ENCODE measurements at places on chromosomes 12 and 14.

GRCh38 chr12:116184763-116185162 lies 92.7 kb downstream of the MED13L start:
- no peak for DNase-seq

- no peak for DNase-seq
Observed at GRCh38 chr12:25800101-25800500, 158.4 kb upstream of the RASSF8 start.

GRCh38 chr12:110248096-110248447 lies 33.0 kb upstream of the ATP2A2 start:
- no peak for DNase-seq

DNA sequence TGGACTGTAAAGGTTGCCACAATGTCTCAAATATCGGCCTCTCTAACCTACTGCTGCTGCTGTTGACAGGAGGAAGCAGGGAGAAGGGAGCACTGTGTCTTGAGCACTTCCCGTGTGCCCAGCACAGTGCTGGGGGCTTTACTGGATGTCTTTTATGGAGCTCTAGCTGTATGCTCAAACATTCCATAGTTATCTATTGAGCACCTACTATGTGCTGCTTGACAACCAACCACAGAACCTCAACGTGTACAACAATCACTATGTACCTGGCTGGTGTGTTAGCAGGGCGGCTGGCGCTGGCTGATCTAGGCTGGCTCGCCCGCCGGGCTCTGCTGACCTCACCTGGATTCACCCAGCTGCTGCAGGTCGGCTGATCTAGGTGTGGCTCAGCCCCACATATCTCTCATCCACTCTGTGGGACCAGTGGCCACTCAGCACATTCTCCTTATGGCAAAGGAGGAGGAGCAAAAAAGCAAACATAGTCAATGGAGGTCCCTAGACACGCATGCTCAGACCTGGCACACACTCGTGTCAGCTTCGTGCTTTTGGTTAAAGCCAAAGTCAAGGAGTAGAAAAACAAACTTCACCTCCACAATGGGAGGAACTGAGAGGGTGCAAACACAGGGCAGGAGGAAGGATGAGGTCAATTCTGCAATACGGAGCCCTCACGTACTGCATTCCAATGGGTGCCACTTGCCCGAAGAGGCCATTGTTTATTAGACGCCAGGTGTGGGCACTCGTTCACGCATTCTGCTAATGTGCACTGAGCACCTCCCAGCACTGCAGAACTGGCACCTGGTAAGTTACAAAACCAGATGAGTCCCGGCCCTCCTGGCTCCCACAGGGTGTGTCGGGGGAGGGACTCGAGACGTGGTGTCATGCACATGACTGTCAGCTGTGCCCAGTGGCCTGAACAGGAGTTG lies 147.2 kb downstream of the SCARB1 start:
- no peak for DNase-seq

DNA sequence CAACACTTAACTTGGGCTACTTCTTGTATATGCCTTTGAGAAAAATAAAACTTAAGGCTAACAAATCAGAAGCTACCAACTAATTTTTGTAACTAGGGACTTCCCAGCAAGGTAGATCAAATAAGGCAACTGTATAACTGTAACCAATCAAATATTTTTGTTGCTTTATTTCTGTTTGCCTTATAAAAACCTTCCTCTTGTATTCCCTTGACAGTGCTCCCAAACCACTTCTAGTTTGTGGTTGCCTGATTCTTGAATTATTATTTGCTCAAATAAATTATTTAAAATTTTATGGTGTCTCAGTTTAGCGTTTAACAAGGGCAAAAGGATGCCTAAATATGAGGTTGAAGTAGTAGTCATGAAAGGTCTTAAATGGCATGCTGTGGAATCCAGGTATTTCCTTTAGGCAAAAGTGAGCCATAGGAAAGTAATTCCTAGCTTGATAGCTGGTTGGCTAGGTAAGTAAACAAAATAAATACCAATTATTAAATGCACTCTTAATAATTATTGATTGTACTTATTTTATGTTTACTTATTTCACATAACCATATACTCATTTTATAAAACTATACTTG lies 632.6 kb downstream of the RPL10L start:
- DNase-seq = no peak

DNA sequence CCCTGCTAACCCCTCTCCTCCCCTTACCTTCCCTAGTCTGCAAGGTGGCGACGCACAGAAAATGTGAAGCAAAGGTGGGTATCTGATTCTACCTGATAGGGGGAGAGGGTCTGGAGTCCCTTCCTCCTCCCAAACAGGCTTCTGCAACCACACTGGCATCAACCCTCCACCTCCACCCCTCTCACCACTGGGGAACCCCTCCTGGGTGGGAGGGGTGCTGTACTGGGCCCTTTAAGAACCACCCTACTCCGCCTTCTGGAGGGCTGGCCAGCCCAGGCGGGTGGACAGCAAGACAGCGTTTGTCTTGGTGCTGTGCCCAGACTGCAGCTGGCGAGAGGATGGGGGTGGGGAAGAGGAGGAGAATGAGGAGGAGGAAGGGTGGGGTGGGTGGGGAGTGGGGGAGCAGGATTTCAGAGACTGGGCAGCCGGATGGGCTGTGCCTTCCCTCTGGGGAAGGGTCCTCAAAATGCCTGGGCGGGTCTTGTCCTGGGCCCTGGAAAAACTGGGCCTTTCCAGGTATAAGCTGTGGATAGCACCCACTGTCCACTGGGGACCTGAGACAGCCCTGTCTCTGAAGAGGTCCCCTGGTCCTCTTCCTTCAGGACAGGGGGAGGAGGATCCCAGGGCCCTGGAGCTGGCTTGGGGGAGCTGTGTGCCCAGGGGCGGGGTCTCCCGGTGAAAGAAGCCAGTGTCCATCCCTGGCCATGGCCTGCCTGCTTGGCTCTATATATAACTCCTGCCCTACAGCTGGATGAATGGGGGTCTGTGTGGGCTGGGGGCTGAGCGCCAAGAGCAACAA lies 2.8 kb downstream of the TNS2 start:
- no peak for DNase-seq

DNA sequence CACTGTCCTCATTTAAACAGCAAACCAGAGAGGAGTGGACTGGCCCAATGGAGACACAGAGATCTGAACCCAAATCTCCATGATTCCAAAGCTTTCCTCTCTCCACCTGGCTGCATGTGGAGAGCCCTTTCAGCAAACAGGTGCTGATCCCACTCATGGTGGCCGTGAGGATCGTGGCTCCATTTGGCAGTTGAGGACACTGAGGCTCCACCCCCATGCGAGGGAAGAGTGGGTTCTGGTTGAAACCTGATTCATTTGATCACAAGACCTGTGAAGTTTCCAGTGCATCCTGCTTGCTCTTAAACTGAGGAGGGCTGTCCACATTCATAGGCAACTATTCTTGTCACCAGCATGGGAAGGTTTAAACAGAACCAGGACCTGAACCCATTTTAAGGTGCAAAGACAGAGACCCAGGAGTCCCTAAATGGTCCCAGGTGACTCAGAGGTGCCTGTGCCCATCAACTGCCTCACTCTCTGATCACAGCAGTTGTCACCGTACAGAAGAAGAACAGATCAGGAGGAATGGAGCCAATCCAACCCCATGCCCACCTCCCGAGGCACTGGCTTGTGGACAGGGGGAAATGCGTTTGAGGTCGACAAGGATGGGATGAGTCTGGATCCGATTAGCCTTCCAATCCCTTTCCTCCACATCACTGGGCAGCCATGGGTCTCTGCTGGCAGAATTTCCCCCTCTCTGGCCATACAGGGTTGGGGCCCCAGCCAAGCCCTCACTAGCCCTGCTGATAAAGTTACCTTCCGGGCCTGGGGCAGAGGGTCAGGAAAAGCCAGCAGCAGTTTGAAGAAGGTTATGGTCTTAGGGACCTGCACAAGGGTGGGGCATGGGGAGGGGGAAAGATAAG lies 45.5 kb upstream of the BCL11B start:
- no peak for DNase-seq

GRCh38 chr14:56294128-56294527 lies 175.9 kb downstream of the PELI2 start:
- no peak for DNase-seq

- no peak for DNase-seq
Observed at GRCh38 chr12:70982286-70982685, 61.7 kb upstream of the PTPRR start.

DNA sequence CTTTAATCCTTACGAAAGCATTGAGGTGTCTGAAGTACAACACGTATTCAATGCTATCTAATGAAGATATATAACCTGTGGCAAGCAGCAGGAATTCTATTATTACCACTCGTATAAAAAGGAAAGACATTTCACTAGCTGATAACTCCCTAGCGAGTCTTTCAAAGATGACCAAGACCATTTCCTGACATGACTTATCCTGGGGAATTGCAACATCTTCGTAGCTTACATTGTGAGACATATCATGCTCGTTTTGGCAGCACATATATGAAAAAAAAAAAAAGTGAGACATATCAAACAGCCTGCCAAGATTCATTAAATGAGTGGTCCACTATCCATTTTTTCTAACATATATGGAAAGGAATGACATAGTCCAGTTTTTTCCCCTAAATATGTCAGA lies 337.0 kb downstream of the FSCB start:
- no peak for DNase-seq

DNA sequence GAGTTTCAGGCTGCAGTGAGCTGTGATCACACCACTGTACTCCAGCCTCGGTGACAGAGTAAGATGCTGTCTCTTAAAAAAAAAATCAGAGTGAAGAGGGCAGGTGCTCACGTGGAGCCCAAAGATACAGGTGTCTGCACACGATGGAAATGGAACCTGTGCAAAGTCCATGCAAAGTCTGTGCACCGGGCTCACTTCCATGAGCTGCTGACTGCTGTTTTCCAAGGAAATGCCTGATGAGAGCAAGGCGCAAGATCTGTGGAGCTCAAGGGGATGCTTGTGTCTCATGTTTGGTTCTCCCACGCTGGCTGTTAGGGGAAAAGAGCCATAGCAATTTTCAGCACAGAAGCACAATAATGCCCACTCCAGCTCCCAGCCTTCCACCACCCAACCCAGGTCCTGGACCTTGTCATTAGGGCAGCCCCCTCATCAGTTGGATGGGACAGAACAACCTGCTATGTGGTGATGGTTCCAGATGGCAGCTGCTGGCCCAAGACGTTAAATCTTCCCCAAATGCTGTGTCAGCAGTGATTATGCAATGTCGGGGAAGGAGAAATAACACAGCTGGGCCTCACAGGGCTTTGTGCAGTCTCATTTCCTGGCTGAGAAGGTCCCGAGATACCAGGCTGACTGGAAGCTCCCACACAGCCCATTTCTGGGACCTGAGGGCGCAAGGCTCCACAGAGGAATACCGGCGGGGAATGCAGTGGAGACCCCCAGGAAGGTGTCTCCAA lies 27.9 kb upstream of the DICER1 start:
- no peak for DNase-seq

DNA sequence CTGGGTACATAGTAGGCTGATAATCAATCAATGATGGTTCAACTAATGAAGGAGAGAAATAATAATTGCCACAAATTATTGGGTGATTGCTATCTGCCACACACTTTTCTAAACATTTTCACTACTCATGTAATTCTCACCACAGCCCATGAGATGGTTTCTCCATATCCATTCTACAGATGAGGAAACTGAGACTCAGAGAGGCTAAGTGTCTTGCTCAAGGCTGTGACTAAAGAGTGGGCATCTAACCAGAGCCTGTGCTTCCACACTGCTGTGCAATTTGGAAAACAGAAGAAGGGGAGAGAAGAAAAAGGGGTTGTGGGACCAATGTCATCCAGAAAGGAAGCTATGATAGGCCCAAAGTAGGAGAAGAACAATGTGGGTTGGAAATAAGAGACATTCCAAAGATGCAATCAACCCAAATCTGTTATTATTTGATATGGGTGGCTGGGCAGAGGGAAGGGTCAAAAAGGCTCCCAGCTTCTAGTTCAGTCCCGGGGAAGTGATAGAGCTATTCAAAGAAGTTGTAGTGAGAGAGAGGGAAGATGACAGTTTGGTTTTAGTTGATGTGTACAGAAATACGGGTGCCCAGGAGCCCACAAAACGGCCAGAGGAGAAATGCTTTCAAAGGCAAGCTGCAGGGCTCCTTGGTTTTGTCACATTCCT lies 483 bp upstream of the NR1H4 start:
- DNase-seq = no peak

- DNase-seq = no peak
Observed at GRCh38 chr12:77388445-77389265, 323.3 kb upstream of the E2F7 start.

DNA sequence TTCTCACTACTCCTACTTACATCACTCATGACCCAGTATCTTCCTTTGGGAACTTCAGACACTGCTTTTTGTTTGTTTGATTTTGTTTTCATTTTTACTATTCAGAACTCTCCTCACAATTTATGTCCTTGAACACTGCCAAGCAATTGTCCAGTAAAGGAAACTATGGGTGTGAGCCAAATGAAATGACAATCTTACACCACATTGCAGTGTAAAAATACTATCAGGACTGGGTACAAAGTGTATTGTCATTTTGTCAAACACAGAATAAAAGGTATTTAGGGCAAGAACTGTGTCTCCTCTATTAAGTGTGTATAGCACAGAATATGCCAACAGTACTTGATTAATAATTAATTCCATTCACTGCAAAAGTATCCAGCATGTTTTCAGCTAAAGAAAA lies 199.3 kb downstream of the ALG10B start:
- no peak for DNase-seq

DNA sequence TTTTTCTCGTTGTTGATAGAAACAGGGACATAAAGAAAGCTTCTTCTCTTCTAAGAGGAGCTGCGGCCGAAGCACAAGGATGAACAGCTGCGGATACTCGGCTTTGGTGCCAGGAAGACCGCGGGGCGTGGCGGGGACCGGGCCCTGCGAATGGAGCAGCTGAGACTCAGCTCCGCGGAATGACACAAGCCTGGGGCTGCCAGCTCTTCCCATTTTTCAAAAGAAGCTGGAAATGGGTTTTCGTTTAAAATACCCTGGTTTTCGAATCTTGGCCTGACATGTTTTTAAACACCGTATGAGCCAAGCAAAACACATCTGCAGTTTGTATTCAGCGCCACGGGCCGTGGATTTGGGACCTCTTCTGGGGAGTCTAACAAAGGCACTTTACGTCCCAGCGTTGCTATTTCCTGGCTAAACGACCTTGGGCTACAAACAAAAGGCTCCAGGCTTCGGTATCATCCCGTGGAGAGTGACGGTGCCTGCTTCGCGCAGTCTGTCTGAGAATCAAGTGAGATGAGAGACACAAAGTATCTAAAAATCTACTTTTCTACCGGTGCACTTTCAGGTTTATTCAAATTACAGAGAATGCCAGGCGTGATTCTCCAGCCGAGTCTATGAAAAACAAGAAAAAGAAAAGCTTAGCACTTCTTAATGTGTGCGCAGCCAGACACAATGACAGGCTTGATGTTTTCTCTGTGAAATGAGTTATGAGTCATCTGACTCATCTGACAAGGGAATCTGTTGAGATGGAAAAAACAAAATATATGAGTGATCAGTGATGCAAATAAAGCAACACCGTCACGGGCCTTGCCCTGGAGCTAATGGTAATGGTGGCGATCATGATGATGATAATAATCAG lies 114.0 kb upstream of the TMEM132D start:
- DNase-seq = no peak

- DNase-seq = no peak
Observed at GRCh38 chr12:124273630-124274029, 21.3 kb upstream of the RFLNA start.

DNA sequence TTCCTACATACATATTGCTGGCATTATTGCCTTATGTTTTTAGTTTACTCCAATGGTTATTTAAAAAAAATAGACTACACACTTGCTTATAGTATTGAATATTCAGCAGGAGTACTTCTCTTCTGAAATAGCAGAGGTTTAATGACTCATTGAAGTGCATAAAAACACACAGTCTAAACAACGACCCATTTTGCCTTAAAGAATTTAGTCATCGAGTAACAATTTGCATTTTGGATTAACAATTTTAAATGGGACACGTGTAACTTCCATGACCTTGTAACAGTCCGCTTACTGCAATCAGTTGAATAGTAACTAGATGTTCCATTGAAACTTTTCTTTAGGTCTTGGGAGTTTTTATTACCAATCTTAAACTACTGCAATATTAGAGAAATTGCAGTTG lies 9.0 kb downstream of the TRHDE start:
- DNase-seq = no peak
